CD8-positive, alpha-beta memory T cell (primary cell): ENCODE measurements at places on chromosomes 7 and 10. TPM values are rescaled to one million over a fixed set of nuclear protein-coding genes. Genes with fewer than 3 reads are reported as not detected.

GRCh38 chr10:100374200-100374655, 27.2 kb downstream of the SCD start:
- DNase-seq, result no peak
- peak overlapping the region; percentile 94 for H3K27ac ChIP-seq
- no peaks in the 10 kb centered on the region for H3K27me3 ChIP-seq

DNA sequence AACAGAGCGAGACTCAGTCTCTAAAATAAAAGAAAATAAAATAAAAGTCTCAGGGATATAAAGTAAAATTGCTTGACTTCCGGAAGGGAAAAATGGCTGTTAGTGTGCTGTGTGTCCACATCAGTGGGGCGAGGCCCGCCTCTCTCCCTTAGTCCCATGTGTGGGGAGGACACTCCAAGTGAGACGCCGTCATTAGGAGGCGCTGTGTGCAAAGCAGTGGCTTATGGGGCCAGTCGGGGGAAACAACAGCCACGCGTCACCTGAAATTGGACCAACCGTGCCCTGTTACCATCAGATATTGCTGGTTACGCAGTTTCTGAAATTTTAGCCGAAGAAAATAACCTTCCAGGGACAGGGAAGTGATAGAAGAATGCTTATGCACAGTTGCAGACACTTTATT, 15.8 kb downstream of the SFXN4 start:
- peaks cover 6% of the 10 kb centered on the region for H3K36me3 ChIP-seq

DNA sequence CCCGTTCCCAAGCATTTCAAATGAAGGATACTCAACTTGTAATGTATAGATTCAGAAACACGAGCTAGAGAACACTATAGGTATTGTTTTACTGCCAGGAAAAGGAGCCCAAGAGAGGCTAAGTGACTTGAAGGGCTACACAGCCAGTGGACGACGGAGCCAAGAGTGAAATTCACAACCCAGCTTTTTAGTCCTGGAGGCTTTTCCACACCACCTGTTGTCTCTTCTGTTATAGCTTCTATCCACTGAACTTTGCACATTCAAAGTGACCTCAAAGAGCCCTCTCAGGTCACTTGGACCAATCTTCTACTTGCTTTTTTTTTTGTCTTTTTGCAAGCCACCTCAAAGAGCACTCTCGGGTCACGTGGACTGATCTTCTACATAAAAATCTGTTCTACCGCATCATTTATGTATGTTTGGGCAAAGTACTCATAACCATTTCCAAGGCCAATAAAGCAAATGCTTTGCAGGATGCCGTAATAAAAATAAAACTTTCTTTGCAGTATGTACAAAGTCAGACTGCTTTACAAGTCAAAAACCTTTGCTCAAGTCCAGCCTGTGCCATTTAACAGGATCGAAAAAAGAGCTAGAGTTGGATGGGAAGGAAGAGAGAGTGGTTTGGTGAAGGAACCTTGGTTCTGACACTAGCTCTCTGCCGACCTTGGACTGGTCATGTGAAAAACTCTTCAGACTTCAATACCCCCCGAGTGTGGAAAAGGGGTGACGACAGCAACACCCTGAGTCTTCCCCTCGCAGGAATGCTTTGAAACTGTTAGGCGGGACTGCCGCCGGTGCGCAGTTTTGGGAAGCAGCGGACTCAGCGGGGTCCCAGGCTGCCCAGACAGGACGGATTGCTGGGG, 821 bp downstream of the SLC35B4 start:
- peak overlapping the region; percentile 61 for H3K27ac ChIP-seq
- peak overlapping the region; percentile 85 for H3K4me3 ChIP-seq
- no peaks in the 10 kb centered on the region for H3K36me3 ChIP-seq
- no peaks in the 10 kb centered on the region for H3K27me3 ChIP-seq
- peak; percentile 2 for DNase-seq

DNA sequence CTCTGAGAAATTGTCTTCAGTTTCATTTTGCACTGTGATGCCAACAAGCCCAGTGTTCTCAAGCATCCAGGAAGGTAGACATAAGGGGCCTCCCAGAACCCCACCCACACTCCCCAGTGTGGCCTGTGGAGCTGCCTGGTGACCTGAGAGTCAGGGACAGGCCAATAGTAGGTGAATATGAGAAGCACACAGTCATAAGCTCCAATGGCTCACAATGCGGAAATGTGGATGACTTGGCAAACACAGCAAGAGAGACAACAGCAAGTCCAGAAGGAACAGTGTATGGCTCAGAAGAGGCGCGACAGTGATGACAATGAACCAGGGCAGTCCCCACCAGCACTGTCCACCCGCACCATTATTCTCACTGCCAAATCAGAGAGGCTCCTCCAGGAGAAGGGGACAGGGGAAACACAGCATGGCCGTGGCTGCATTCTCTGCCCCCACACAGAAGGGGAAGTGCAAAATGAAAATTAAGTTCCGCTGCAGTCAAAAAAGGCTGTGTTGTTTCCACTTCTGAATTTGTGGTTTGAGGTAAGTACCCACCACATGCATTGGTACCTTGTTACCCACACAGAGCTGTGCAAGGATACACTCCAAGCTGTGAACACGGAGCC, 419.8 kb downstream of the GRID1 start:
- no peaks in the 10 kb centered on the region for H3K36me3 ChIP-seq
- H3K4me1 ChIP-seq, result no peaks in the 10 kb centered on the region
- no peak overlapping the region for H3K27ac ChIP-seq
- no peaks in the 10 kb centered on the region for H3K27me3 ChIP-seq
- H3K4me3 ChIP-seq, result no peak overlapping the region

- no peak for DNase-seq
- H3K27me3 ChIP-seq, result no peaks in the 10 kb centered on the region
- H3K4me3 ChIP-seq, result no peak overlapping the region
- no peaks in the 10 kb centered on the region for H3K36me3 ChIP-seq
- H3K27ac ChIP-seq, result no peak overlapping the region
- no peaks in the 10 kb centered on the region for H3K4me1 ChIP-seq
These were observed 268.1 kb upstream of the PLPP4 start for GRCh38 chr10:120188950-120189349.

GRCh38 chr10:60099998-60100747, 193.8 kb upstream of the CCDC6 start:
- H3K4me3 ChIP-seq, result no peak overlapping the region
- no peak overlapping the region for H3K27ac ChIP-seq
- no peak for DNase-seq
- no peaks in the 10 kb centered on the region for H3K4me1 ChIP-seq

DTX2 gene
- total RNA-seq, result 17.9 TPM

UCN3 gene
- total RNA-seq, result not detected

HOXA10 gene
- total RNA-seq, result not detected
